Activated gamma-delta T cell treated with anti-CD3 and anti-CD28 coated beads, Interleukin-2, amount 50 U/mL, for 16 hours (primary cell): ENCODE measurements at places on chromosomes 7 and 10.

GRCh38 chr10:33715303-33715975 lies 381.0 kb upstream of the NRP1 start:
- no peak for DNase-seq

DNA sequence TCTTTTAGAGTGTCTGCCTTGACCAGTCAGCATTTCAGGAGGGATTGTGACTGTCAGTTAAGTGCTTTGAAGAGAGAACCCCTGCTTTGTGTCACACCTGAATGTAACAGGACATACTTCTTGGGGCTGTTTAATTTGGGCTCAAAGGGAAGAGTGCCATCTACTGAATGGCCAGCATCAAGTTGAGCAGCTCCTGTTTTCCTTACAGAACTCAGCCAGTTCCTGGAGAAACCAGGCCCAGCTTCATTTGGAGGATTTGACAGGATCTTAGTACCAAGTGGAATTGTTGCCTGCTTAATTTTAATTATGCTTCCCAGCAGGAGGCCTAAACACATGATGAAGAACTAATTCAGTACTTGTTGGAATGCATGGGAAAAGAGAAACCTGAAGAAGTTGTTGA lies 8.3 kb downstream of the ADD3 start:
- DNase-seq = no peak

DNA sequence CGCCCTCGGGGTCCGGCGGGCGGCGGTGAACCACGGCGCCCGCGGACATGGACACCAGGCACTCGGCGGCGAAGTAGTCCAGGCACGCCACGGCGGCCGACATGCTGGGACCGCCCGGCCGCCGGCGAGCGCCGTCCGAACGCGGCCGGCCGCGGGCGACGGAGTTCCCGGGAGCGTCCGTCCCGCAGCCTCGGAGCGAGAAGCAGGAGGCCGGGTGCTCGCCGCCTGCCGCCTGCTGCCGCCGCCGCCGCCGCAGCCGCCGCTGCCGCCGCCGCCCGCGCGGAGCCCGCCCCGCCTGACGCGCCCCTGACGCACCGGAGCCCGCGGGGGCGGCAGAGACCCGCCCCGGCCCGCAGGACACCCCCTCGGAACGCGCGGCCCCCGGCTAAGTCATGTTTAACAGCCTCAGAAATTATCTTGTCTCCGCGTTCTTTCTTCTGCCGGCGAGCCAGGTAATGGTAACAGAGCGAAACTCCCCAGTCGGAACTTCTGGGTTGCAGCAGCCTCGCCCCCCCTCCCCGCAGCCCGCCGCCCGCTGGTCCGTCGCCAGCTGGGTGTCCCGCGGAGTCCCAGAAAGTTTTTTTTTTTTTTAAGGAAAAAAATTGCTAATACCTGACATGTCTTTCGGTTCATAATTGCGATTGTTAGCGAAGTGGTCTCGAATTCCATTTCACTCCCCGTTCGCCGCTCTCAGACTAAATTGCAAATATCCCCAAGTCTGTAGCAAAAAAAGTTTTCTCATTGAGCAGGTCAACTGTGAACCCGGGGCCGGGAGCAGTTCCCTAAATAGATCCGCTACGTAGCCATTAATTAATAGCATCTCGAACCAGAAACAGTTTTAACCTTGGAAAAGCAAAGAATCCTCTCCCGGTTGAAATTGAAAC lies at the start of gene KLF14:
Gene KLF14 (minus strand): TSS at position 277 of the 884 bp plus-strand sequence. CDS start 174 bp downstream, at position 103.
- DNase-seq = peak; percentile 7

- no peak for DNase-seq
These were observed 191.8 kb upstream of the CXCL12 start for GRCh38 chr10:44576702-44577191.

GRCh38 chr10:6162589-6163356 lies 40.0 kb upstream of the PFKFB3 start:
- no peak for DNase-seq

GRCh38 chr10:107163076-107163855 lies 1.2 kb downstream of the SORCS1 start:
- no peak for DNase-seq

GRCh38 chr7:84536271-84536870 lies 341.8 kb upstream of the SEMA3A start:
- no peak for DNase-seq

GRCh38 chr10:93718937-93719725 lies 16.7 kb upstream of the FRA10AC1 start:
- no peak for DNase-seq

- DNase-seq = no peak
These were observed 42.8 kb downstream of the MINDY3 start for GRCh38 chr10:15817409-15818046.

DNA sequence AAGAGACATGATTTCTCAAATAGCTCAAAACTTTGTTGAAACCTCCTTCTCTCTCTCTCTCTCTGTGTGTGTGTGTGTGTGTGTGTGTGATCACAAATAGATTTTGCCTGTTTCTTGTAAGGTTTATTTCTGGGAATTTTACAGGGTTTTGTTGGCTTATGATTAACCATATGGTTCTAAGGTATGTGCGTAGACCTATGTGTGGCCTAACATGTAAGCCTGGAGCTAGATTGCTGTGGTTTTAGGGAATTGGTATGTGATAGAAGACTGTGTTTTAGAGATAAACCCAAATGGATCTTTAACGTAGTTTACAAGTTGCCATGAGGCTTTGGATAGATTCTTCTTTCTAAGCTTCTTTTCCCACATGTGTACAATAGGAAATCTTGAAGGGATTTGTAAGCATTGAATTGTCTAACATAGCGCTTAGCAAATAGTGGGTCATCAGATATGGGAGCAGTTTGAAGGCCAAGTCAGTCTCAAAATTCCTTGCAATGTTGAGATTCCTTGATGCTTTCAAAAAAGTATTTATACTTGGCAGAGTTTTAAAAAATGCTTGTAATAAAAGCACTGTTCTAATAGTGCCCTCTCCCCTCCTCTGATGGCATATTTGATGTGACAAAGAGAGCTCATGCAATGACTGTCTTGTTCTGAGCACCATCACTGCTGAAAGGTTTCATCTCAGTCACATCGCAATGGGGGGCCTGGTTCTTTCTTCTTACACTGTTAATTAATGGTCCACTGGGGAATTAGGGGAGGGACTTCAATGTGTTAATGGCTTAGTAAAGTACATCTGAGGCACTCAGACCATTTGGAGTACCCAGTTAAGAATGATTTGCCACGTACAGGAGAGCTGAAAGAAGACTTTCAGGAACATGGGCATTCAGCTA lies 118.2 kb downstream of the SNX10 start:
- no peak for DNase-seq

DNA sequence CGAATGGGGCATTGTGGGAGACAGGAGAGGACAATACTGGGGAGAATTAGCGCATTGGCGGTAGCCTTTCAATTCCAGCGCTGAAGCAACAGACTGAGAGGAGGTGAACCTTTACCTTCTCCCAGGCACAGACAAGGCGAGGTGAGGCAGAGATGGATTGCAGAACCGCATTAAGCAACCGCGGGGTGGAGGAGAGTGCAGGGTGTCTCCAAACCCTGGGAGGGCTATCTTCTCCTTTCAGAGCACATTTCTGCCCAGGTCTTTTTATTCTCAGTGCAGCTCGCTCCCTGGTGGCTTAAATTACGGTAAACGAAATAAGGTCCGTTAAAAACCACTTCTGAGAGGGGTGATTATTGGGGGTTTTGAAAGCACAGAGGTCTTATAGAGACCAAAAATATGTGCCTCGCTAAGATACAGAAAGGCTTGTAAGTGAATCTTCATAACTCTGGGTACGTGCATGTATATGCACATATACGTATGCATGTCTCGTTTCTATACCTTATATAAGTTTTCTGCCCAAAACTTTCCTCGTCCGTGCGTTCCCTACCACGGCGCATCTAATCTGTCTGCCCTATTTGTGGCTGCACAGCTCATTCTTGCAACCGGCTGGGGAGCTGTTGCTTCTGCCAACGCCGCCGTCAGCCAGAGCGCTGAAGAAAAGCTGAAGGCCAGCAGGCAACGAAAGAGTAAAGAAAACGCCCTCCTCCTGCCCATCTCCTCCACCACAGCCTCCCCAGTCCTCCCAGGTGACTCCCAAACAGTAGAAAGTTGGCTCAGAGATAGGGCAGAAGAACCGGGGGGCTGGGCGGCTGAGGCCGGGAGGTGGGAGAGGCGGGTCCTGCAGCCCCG lies 895 bp upstream of the ZNF804B start:
- DNase-seq = no peak

DNA sequence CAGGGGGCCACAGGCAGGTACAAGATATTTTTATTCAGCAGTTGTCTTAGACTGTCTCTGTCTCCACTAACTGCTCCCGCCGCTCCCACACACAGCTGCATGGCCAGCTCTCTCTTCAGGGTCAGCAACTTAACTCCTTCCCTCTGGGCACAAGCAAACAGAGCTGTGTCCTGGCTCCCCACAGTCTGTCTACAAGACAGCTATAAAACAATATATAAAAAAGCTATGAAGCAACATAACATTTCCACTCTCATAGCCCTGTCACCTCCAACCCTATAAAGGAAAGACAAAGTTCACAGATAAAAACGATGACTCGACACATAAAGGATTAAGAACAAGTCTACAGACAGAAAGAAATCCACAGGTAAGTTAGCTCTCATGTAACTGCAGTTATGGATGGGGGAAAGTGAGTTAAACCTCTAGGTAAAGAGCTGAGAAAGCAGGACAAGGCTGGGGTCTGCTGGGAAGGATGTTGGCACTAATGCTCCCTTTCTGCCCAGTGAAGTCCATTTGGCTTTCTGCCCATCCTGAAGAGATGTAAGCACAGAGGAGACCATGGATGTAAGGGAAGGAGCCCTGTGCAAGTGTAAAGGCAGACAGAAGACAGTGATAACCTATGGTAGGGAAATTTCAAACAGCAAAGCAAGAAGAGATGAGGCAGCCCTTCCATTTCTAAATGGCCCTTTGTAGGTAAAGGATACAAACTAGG lies 27.0 kb downstream of the RAPGEF5 start:
- no peak for DNase-seq

GRCh38 chr10:3708852-3709251 lies 76.2 kb downstream of the KLF6 start:
- no peak for DNase-seq

DNA sequence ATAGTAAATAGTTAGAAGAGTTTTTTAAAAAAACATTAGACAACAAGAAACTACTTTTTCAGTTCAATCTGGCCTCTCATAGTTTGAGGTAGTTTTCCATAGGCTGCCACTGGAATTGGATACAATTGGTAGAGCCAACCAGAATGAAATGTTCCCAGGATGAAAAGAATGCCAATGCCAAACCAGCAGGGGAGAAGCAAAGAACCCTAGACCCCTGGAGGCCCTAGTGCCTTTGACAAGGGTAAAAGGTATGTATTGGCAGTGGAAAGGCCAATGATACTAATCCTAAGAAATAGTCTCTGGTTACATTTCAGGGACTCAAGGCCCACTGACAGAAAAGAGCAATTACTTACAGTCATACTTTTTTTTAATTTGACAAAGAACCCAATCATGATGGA lies 77.4 kb upstream of the SEM1 start:
- DNase-seq = no peak

- no peak for DNase-seq
These were observed 434.5 kb downstream of the SUGCT start for GRCh38 chr7:40569326-40569725.

DNA sequence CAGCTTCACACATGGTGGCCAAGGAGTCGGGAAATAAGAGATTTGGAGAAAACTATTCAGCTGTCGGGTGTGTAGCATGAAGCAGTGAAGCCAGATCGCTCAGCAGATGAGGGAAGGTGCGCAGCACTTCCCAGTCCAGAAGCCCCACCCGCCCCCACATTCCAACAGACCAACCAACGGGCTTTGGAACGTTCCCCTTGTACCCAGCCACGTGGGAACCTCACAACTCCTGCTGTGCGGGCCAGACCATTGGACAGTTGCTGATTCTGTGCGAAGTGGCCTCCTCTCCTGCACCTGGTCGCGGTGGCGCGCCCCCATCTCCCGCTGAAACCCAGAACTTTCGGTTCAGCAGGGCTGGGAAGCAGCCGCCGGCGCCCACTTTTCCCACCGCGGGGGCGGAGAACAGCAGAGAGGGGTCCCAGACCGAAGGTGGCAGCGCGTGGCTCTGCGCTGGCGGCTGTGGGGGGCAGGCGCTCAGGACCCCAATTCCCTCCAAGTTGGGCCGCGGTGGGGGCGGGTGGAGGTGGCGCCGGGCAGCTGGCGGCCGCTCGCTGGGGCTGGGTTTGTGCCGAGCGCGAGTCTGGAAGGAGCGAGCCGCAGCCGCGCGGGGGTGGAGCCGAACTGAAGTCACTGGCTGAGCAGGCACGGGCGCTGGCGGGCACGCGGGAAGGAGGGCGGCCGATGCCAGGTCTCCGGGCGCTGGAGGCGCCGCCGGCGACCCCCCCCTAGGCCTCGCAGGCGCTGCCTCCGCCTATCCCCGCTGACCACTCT lies 1301.5 kb upstream of the SORCS1 start:
- DNase-seq = no peak

GRCh38 chr10:132872658-132873057 lies 69.7 kb downstream of the CFAP46 start:
- DNase-seq = no peak

DNA sequence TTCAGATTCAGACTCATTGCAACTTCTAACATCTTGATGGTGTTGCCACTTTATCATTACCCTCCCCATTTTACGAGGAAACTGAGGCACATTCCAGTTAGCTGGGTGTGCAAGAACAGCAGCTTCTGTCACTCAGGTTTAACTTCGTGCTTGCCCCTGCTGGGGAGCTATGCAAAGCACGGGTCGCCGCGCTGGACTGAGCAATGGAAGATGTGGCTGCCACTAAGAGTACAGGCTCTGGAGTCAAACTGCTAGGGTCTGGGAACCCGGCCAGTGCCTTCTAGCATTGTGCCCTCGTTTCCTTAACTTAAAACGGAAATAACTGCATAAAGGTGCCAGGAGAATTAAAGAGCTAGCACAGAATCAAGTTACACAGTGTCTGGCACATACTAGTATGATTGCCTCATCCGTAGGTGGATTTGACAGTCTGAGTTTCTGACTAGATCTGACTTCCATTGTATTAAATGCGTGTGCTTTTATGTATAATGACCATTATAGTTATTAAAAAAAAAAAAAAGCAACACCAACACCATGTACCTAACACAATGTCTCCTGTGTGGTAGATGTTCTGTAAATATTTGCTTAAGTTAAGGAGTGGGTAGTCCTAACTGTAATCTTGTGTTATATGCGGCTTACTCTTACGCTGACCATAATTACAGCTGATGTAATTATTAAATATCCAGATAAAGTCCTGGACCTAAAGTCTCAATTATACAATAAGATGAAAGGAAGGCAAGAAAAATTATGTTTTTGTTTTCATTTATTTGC lies 842 bp downstream of the ZNF22 start:
- DNase-seq = peak; percentile 30

- DNase-seq = no peak
These were observed 161.3 kb upstream of the PCDH15 start for GRCh38 chr10:54962134-54962900.

- no peak for DNase-seq
These were observed 695.5 kb downstream of the INHBA start for GRCh38 chr7:41007351-41007751.

- DNase-seq = no peak
These were observed 48.9 kb downstream of the ZNF503 start for GRCh38 chr10:75352650-75353049.

- DNase-seq = no peak
These were observed 144.5 kb downstream of the ADCY1 start for GRCh38 chr7:45718464-45719330.

- DNase-seq = peak; percentile 61
These were observed 94.8 kb upstream of the TARP start for GRCh38 chr7:38368191-38368605.

- DNase-seq = no peak
These were observed 17.0 kb upstream of the RALA start for GRCh38 chr7:39606352-39606751.
